Vagina (tissue), 2 donors: ENCODE measurements at places on chromosomes 7 and 10.
A peak's percentile ranks its signal among the peaks of the same experiment; 100 is the strongest.

DNA sequence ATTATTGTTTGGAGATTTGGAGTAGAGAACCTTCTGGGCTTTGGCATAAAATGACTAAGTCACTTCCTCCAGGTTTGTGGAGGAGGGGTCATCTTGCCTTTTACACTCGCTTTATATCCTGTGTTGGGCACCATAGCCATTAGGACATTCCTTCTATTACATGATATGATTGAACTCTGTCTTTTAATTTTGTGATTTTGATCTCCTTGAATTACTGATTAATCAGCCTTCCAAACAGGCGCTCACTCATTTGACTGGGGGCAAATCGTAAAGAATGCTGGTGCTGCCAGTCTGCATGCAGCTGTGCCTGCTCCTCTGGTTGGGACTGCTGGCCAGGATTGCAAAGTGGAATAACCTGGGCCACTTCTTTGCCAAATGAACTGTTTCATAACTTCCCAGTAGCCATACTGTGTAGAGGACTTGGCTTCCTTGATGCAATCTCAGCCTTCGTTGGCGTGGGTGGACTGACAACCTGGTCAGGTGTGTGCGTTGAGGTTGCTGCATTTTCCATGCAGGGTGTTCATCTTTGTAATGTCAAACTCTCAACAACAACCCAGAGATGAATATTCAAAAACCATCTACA lies 65.9 kb upstream of the RAB11FIP2 start:
- DNase-seq, result no peak

GRCh38 chr7:1158203-1159126 lies 1.5 kb downstream of the ZFAND2A start:
- no peak for DNase-seq

GRCh38 chr10:1559761-1560160 lies 177.6 kb downstream of the ADARB2 start:
- no peak for DNase-seq

GRCh38 chr7:123282181-123282580 lies 82.4 kb upstream of the SLC13A1 start:
- DNase-seq, result no peak

GRCh38 chr10:114003161-114003941 lies 40.3 kb upstream of the ADRB1 start:
- peak; percentile 49 for DNase-seq

DNA sequence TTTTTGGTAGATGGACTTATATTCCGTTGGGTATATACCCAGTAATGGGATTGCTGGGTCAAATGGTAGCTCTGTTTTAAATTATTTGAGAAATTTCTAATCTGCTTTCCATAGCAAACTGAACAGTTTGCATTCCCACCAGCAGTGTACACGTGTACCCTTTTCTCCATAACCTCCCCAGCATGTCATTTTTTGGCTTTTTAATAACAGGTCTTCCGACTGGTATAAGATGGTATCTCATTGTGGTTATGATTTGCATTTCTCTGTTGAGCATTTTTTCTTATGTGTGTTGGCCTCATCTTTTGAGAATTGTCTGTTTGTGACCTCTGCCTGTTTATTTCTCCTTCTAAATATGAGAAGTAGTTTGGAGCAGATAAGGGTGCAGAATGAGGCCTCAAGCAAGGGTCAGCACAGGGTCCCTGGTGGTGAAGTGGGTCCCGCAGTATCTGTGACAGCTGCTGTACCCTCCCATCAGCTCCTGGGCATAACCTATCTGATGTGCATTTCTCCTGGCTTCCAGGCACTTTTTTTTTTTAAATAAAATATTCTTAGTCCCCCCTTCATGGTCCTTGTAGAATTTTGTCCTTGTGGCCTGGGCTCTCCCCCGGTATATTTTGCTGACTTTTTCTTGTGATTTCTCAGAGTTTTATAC lies 73.5 kb downstream of the PROSER2 start:
- DNase-seq, result no peak

DNA sequence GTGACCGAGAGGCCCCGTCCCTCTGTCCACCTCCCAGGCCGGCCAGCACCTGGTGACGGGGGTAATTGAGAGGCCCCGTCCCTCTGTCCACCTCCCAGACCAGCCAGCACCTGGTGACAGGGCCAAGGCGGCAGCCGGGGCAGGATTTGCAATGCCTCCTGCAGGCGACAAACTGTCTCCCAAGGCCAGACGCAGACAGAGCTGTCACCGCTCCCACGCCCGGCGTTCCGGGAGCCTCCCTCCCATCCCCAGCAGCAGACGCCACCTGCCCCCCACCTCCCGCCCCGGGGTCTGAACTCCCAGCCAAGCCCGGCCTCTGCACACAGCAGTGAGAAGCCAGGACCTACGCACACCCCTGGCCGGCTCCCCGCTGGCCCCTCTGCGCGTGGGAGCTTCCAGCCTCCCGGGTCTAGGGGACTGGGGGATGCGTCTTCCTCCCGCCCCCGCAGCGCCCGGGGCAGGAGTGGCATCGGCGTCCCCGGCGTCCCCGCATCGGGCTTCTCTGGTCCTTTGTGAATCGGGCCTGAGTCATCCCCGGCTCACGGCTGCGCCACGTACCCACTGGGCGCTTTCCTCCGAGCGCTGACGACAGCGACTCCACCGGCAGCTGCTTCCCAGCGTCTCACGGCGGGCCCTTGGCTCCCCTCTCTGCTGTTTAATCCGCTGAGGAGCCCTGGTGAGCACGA lies 95.1 kb upstream of the DIP2C start:
- DNase-seq, result no peak

- no peak for DNase-seq
Measured at GRCh38 chr7:112500619-112501018, 19.8 kb downstream of the LSMEM1 start.

DNA sequence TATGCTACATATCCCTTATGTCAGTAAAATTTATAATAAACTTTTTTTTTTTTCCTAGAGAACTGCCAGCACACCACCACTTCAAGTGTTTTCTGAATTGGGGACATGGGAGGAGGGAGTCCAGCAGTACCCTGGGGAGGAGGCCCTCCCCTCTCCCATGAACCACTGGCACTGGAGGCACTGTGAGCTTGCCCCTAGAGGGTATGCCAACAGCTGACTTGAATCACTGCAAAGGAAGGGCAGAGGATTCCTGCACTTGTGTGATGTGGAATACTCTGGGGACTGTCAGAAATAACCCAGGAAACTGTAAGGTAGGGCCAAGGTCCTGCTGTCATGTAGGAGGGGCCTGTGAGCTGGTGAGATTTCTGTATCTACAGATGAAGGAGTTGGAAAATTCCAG lies 8.5 kb upstream of the ARMS2 start:
- no peak for DNase-seq

GRCh38 chr10:24448351-24448999 lies 239.5 kb downstream of the KIAA1217 start:
- no peak for DNase-seq
